ENCODE measurements at places on chromosomes 3 and 15.

DNA sequence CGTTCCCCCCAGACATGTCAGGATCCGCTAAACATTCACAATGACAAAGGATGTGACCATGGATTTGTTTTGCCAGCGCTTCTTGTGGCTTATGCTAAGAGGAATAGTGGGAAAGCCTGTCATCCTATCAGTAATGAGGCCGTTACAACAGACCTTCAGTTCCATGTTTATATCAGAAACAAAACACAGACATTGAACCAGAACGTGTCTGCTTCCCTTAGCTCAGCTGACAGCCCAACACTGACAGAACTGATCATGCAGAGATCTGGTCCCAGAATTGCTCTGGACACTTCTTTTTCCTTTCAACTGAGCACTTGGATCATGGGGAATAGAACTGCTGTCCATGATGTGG lies 58.3 kb upstream of the MYZAP start:
- DNase-seq: no peak

- no peak for DNase-seq
Measured at GRCh38 chr3:141408596-141408995, 40.3 kb downstream of the ZBTB38 start.

- DNase-seq: no peak
Measured at GRCh38 chr15:83339396-83339795, 54.9 kb upstream of the BNC1 start.

GRCh38 chr3:122940628-122941086 lies 86.9 kb downstream of the SEMA5B start:
- DNase-seq: peak; percentile 4

GRCh38 chr3:43138488-43139231 lies 32.8 kb upstream of the POMGNT2 start:
- no peak for DNase-seq

DNA sequence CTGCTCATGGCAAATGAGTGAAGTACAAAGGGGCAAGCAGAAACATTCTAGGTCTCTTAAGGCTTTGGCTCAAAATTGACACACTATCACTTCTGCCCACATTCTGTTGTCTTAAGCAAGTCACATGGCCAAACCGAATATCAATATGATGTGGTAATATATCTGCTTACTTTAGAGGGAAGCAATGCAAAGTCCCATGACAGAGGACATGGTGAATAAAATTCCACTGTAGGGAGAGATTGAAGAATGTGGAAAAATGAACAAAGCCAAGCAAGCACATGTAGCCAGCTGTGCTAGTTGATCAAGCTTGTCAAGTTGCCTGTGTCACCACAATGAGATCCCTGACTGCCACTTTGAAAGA lies 11.2 kb upstream of the TBC1D5 start:
- no peak for DNase-seq

- DNase-seq: peak; percentile 96
Measured at GRCh38 chr3:61664105-61664482, 102.7 kb downstream of the PTPRG start.

DNA sequence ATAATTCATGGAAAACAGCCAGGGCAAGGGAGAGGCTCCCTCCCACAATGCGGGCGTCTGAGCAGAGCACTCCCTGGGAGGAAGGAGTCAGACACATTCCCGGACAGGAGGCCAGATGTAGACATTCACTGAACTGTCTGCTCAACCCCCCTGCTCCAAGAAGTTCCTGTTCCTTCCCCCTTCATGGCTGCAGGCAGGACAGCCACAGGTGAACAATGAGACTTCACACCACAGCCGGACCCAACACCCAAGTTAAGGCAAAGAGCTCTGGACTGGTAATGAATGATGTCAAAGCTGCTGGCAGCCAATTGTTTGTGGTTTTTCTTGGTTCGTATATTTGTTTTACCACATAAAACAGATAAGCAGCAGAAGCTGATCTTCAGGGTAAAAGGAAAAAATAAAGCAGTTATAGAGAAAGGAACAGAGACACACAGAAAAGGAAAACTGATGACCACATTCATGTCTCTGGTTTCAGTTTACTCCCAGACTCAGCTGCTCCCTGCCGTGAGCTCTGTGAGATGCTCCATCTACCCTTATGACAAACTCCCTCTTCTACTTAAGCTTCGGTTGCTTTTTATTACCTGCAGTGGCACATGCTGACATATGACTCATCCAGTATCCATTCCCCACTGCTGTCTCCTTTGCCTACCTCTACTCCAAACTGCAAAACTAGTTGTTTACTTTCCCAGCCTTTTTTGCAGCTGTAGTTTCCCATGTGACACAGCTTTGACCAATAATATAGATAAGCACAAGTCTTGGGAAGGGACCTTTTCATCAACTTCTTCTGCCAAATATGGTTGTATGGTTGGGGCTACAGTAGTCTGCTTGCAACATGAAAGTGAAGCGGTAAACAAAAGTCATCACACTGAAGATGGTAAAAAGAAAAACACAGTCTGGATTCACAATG lies 33.1 kb downstream of the DZIP1L start:
- DNase-seq: peak; percentile 62

GRCh38 chr3:153901152-153901551 lies 220.0 kb upstream of the ARHGEF26 start:
- DNase-seq: no peak

GRCh38 chr3:103085465-103085864 lies 650.6 kb downstream of the ZPLD1 start:
- no peak for DNase-seq

GRCh38 chr3:10106919-10107318 lies 1.1 kb downstream of the FANCD2OS start:
- DNase-seq: no peak

- DNase-seq: no peak
Measured at GRCh38 chr3:165641569-165642310, 195.5 kb downstream of the BCHE start.

DNA sequence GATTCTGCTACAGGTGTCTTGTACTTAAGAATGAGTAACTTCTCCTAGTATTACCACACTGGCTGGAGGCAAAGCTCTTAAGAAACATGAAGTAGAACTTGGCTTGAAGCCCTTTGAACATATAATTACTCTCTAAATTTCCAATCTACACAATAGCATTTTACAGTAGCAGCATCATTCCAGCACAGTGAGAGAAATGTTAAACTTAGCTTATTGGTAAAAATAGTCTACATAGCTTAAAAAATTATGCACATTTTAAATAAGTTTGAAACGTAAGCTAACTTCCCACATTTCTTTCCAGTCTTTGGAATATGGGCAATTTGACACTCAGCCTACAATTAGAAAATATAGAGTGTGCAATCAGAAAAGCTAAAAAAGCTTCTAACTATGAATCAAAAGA lies 32.8 kb upstream of the TOP2B start:
- no peak for DNase-seq

- DNase-seq: no peak
Measured at GRCh38 chr3:58474348-58474911, 17.5 kb upstream of the KCTD6 start.

GRCh38 chr3:47004369-47005211 lies 25.1 kb downstream of the NBEAL2 start:
- no peak for DNase-seq

DNA sequence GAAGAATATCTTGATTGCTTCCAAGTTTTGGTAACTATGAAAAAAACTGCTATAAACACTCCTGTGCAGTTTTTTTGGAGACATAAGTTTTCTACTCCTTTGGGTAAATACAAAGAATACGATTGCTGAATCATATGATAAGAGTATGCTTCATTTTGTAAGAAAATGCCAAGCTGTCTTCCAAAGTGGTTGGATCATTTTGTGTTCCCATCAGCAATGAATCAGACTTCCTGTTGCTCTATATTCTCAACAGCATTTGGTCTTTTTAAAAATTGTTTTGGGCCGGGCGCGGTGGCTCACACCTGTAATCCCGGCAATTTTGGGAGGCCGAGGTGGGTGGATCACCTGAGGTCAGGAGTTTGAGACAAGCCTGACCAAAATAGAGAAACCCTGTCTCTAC lies 14.5 kb downstream of the BTD start:
- no peak for DNase-seq

DNA sequence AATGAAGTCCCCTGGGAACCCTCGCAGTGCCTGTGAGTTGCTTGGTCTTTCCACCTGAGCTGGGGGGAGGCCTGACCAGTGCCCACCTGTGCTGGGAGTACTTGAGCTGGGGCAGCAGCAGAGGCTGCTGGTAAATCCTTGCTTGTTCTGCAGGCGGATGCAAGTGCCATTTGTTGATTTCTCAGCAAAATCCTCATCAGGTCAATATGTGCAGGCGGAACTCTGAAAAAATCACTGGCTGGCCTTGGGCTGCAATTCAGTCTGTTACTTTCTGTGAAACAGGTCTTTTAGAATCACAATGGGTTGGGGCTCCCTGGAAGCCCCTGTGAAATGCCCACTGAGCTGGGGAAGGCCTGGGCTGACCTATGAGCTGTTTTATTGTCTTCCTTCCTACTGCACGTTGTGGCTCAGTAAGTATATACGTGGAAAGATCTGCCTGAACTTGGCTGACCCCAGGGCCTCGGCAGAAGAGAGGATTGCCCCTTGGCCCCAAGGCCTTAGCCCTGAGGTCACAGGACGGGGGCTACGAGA lies 182.0 kb upstream of the RGMA start:
- no peak for DNase-seq

DNA sequence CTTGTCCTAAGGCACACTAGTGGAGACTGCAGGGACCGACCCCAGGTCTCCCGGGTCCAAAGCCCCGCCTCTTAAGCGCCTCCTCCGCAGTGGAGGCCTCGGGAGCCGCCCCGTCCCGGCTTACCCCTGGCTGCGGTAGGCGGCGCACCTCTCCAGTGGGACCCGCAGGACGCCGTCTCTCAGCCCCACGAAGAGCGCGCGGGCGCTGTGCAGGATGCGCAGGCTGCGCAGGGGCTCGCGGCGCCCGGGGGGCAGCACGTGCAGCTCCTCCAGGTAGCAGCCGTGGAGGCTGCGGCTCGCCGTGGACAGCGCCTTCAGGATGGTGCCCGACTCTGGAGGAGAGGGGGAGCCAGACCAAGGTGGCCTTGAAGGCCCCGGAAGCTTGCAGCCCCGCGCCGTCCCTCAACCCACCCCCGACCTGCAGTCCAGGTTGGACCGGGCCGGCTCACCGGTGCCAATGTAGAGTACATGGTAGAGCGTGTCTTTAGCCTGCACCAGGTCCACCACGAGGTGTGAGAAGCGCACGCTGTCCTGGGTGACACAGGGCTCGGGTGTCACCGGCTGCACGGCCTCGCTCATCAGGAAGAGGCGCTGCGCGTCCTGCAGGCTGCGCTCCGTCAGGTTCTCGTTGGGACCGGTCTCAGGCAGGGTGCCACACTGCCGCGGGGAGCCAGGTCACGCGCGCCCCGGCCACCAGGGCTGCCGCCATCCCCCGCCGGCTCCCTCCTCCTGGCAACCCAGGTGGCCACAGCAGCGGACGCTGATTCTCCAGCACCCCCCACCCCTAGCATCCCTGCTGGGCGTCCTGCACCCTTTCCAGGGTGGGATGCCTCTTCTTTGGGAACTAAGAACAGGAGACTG lies 105.5 kb downstream of the SEMA5B start:
- no peak for DNase-seq

GRCh38 chr3:51340013-51340829 lies 44.9 kb upstream of the MANF start:
- peak; percentile 81 for DNase-seq

DNA sequence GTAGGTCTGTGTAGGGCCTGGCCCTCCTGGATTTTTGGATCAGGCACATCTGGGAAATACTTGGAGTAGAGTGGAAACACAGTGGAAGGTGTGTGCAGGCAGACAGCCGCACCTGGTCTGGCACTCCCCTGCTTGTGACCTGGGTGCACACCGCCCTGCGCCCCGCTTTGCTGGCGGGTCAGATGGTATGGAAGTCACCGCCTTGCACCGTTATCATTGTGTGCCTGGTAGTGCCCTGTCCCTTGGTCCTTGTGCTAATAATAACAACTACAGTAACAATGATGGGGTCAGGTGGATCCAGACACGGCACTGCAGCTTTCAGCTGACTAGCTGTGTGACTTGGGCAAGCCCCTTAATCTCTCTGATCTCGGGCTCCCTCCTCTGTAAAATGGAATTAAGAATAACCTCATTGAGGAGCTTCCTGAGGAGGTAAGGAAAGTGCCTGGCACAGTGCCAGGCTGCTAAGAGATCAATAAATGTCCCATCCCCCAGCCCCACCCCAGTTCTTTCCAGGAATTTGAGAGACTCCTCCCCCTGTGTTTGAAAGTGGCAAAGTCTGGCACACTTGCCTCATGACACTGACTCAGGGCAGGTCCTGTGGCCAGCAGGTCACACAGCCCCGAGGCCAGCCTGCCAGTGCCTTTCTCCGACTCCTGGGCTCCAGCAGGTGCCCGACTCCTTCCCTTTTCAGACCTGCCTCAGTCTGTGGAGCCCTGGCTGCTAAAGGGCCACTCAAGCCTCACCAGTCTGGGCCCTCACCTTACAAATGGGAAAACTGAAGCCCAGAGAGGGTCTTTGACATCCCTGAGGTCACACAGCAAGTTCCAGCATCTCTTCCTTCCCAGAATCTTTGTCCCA lies 9.8 kb downstream of the ISG20 start:
- no peak for DNase-seq

DNA sequence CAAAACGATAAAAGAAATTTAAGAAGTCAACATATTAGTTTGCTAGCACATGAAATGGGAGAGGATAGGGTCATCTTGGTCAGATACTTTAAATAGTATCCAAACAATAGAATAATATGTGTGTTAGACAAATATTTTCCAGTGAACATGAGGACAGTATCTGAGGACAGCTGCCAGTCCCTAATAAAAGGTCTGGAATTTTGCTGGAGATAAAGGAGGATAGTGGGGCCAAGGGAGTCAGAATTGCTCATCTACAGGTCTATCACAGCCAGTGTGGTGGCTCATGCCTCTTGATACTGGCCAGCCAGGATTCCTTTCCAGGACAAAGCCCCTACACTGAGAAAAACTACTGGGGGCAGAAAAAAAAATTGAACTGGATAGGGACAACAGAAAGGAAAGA lies 74.0 kb downstream of the HERC1 start:
- DNase-seq: no peak

DNA sequence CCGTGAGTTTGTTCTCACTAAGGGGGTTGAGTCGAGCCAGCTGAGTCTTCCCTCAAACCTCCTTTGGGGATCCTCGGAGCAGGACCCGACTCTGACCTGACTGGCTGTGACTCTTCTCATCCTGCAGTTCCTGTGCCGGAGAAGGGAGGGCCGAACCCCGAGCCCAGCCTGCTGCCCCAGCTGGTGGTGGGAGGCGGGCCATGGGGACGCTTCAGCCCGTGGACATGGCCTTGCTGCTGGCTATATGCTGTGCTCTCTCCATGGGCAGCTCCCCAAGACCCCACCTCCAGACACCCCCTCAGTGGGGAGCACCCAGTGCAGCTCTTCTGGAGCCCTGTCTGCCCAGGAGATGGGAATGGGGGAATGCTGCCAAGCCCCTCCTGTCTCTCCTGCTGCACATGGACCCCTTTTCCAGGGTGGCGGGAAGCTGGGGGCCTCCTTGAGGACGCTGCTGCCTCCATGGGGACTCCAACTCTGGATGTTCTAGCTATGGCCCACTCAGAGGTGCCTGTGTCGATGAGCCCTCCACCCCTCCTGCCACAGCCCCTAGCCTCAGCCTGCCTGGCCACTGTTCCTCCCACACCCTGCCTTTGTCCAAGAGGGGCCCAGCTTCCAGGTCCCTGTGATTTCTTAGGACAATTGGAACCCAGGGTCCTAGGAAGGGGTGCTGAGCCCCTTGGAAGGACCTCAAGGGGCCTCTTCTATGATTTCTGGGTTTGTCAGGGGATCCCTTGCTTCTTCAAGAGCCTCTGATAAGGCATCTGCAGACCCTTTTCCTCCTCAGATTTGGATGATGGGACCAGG lies 12.8 kb downstream of the C15orf39 start:
- DNase-seq: no peak

GRCh38 chr3:139227827-139228226 lies 116.0 kb upstream of the MRPS22 start:
- DNase-seq: no peak

GRCh38 chr15:48925714-48926223 lies 38.0 kb downstream of the SHC4 start:
- no peak for DNase-seq

- DNase-seq: no peak
Measured at GRCh38 chr3:159187232-159187631, 385.4 kb downstream of the MFSD1 start.
